ENCODE measurements at places on chromosomes 12 and 14.
A peak's percentile ranks its signal among the peaks of the same experiment; 100 is the strongest.

DNA sequence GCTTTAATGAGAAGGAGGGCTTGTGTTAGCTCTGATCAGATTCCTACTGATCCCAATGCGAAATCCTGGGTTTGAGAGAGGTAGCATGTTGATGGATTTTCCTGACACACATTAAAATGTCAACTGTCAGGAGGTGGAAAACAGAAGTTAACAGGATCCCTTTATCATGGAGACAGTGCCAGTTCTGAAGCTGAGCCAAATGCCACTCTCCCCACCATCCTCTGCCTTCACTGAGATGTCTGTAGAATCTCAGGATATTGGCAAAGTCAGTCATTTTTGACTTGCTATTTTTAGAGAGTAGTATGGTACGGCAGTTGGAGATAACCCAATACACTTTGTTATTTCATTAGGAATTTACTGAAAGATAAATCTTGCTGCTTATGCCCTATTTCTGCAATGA, 1816.2 kb upstream of the FLRT2 start:
- H3K4me3 ChIP-seq: no peak overlapping the region
- peaks cover 6% of the 10 kb centered on the region for H3K4me1 ChIP-seq
- H3K36me3 ChIP-seq: no peaks in the 10 kb centered on the region
- H3K27ac ChIP-seq: no peak overlapping the region
- no peaks in the 10 kb centered on the region for H3K27me3 ChIP-seq

DNA sequence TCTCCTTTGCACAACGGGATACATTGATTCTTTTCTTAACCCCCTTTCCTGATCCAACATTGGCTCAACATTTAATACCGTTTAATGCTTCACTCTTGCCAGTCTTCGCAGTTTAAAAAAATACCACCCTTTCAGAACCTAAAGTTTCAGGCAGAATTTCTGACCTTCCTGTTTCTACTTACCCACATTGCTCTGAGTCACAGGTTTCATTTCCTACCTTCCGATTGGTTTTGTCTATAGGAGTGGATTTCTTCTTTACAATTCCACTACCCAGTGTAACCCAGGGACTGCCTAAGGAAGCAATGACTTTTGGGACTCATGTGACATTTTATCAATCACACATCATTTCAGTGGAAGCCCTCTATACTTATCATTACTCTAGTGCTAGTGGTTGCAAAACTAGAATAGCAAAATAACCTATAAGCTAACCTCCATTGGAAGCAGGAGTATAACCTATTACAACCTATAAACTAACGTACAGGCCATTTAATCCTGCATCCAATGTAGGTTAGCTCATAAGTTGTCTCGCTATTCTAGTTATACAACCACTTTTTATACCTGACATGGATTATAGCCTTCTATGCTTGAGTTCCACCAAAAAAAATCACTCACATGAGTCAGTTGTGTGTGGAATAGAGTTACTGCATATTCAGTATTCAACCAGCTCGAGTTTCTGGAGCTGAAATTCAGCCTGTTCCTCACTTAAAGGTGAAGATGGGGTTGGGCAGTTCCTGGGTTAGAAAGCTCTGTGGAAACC, 64.9 kb upstream of the KITLG start:
- H3K27ac ChIP-seq: no peak overlapping the region
- H3K27me3 ChIP-seq: no peaks in the 10 kb centered on the region
- no peak overlapping the region for H3K4me3 ChIP-seq

DNA sequence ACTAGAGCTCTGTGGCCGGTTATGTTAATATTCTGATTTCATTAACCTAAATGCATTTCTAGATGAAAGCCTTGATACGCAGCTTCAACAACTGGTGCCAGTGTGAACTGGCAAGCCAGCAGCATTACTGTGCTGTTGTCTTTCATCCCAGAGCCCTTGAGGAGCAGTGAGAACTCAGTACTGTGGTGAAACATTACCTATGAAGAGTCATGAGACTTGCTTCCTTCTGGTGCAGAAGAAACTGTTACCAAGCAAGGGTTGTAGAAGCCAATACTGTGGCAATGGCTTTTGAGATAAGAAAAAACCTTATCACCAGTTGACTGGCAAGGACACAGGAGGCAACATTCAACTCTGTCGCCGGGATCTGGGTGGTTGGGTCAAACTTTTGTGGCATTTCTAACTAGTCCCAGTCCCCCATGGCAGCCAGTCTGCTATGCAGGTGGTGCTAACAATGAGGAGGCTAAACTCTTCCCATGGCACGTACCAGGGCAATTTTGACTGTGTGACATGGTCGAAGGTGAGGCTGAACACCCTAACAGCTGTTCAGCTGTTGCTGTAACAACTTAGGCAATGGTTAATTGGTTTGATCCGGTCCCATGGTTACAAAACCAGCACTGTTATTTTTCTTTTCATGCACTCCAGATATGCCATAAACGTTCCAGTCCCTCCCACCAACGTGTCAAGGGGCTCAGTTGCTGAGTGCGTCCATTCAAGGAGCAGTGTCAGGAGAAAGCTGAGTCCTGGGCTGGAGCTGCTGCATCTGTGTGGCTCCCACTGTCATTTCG, 12.6 kb upstream of the LGALS3 start:
- H3K27ac ChIP-seq: no peak overlapping the region
- H3K27me3 ChIP-seq: no peaks in the 10 kb centered on the region
- DNase-seq: no peak
- H3K36me3 ChIP-seq: no peaks in the 10 kb centered on the region
- H3K4me3 ChIP-seq: no peak overlapping the region
- peaks cover 2% of the 10 kb centered on the region for H3K4me1 ChIP-seq

- H3K27me3 ChIP-seq: no peaks in the 10 kb centered on the region
- H3K4me3 ChIP-seq: no peak overlapping the region
- no peaks in the 10 kb centered on the region for H3K36me3 ChIP-seq
- DNase-seq: no peak
Measured at GRCh38 chr12:29050503-29050902, 98.6 kb upstream of the FAR2 start.

DNA sequence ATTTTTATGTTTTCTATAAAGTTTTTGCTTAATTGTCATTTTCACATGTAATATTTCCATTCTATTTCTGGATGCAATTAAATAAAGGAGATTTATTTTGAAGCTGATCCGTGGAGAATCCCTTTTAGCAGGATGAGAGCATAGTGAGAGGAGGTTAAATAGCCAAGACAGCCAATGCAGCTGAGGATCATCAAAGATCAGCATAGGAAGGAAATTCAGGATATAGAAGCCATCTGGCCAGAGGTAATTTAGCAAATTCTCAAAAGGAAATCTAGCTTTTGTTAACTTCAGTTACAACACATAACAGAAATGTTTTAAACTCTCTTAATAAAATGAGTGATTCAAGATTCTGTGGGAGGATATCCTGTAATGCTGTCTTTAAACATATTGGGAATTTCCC, 122.8 kb upstream of the PDE3A start:
- no peaks in the 10 kb centered on the region for H3K27me3 ChIP-seq
- H3K27ac ChIP-seq: no peak overlapping the region
- DNase-seq: no peak

DNA sequence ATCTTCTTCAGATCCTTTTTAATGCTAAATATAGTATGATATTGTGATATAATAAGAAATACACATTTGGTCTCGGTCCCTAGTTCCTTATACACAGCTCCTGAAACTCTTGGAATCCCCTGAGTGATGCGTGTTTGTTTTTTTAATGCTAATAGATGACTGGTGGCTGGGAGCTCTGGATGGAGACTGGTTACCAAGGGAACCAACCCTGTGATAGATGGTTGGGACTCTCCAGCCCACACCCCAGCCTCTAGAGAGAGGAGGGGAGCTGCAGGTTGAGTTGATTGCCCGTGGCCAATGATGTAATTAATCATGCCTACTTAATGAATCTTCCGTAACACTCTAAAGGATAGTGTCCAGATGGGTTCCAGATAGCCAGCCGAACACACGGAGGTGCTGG, 140.6 kb downstream of the FBXL14 start:
- H3K4me3 ChIP-seq: no peak overlapping the region
- H3K27ac ChIP-seq: no peak overlapping the region
- peaks cover 5% of the 10 kb centered on the region for H3K4me1 ChIP-seq
- H3K27me3 ChIP-seq: no peaks in the 10 kb centered on the region
- no peaks in the 10 kb centered on the region for H3K36me3 ChIP-seq

DNA sequence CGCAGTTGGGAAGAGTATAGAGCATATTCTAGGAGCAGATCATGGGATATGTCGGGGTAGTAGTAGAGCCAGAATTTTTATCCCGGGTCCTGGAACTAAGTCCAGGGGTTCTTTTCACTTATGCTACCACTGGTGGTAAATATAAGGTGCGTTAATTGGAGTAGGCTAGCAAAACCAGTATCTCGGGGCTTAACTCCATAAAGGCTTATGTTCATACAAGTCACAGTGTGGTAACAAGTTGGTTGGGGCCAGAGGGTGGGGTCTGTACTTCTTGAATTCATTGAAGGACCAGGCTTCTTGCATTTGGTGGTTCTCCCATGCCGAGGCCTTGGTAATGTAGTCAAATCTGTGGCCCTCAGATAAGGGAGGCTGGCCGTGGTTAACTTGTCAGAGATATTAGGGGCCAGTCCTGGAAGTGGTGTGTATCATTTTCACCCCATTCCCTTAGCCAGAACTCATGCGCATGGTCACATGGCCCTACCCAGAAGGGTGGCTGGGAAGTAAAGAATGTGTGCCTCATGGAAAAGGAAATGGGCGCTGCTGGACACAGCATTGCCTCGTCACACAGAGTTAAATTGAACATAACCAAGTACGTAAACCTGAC, 1.5 kb upstream of the ZNF641 start:
- no peak for DNase-seq
- H3K27me3 ChIP-seq: 0 out of 2 replicates have a peak, but pooled peaks cover 2% of the 10 kb centered on the region

DNA sequence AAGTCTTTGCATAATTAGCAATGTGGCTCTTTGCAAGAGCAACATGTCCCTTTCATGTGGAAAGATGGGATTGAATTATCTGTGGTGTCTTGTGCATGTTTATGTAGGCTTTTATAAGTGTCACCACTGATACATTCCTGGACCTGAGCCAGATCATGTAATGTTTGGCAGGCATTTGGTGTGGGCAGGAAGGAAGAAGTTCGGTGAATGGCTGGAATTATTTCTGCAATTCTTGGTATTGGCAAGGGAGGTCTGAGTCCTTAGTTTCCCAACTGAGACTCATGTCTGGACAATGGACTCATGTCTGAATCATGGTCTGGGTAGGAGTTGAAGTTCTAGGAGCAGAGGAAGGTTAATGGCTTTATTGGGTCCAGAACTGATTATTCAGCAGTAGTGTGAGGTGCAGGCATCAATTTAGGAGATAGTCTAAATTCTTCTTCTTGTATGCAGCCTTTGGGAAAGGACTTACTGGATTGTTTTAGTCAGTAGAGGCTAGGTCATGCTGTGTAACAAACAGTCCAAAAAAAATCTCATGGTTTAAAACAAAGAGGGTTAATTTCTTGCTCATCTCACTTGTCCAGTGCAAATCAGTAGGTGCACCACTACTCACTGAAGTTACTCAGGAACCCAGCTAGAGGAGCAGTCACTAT, 186.5 kb upstream of the LHX5 start:
- H3K4me1 ChIP-seq: no peaks in the 10 kb centered on the region
- no peak overlapping the region for H3K27ac ChIP-seq
- no peaks in the 10 kb centered on the region for H3K36me3 ChIP-seq
- H3K4me3 ChIP-seq: no peak overlapping the region
- no peaks in the 10 kb centered on the region for H3K27me3 ChIP-seq
- no peak for DNase-seq

DNA sequence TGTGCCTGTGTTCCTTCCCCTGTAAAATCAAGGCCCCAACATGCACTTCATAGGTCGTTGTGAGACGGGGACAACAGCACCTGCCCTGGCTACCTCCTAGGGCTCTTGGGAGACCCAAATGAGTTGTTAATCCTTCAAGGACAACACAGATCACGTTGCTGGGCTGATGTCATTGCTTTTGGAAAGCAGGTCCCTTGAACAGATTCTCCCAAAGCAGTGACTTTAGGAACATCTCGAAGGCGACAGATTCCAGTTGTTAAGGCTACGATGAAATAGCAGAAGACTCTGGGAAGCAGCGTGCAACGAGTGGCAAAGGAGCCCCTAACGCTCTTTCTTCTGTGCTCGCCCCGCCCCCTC, 26.2 kb upstream of the MAP1LC3B2 start:
- H3K4me1 ChIP-seq: peaks cover 11% of the 10 kb centered on the region
- no peaks in the 10 kb centered on the region for H3K36me3 ChIP-seq
- H3K27me3 ChIP-seq: no peaks in the 10 kb centered on the region
- DNase-seq: no peak
- H3K4me3 ChIP-seq: peak overlapping the region; percentile 62
- no peak overlapping the region for H3K27ac ChIP-seq

DNA sequence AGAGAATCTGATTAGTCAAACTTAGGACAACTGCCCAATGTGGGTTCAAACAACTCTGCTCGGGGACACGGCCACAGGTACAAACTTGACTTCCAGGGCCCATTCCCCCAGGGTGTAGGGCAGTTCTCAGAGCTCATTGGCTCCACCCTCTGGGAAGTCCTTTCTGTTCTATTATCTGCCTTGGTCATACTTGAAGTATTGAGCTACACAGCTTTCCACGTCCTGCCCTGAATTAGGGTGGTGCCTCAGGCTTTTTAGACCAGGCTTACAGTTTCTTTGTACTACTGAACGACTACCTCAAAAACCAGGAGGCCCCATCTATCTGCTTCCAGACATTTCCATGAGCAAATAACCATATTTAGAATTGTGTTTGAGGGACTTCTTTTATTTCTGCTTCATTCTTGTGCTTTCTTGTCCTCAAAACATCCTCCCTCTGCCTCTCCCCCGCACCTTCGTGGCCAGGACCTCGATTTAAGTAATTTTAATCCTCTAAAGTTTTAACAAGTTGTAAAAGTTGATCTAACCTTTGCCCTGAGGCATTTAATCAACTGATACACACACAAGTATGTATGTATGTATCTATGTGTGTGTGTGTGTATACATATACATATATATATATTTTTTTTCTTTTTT, 281.7 kb upstream of the AMIGO2 start:
- no peak overlapping the region for H3K27ac ChIP-seq
- no peaks in the 10 kb centered on the region for H3K27me3 ChIP-seq
- DNase-seq: no peak
- H3K4me3 ChIP-seq: no peak overlapping the region
- no peaks in the 10 kb centered on the region for H3K4me1 ChIP-seq
- H3K36me3 ChIP-seq: no peaks in the 10 kb centered on the region

GRCh38 chr12:105983622-105984320, 155.0 kb downstream of the NUAK1 start:
- no peak overlapping the region for H3K4me3 ChIP-seq
- peak overlapping the region; percentile 49 for H3K27ac ChIP-seq
- H3K36me3 ChIP-seq: no peaks in the 10 kb centered on the region

- DNase-seq: peak; percentile 69
- H3K4me3 ChIP-seq: no peak overlapping the region
Measured at GRCh38 chr12:22230280-22230794, 104.2 kb downstream of the ST8SIA1 start.

DNA sequence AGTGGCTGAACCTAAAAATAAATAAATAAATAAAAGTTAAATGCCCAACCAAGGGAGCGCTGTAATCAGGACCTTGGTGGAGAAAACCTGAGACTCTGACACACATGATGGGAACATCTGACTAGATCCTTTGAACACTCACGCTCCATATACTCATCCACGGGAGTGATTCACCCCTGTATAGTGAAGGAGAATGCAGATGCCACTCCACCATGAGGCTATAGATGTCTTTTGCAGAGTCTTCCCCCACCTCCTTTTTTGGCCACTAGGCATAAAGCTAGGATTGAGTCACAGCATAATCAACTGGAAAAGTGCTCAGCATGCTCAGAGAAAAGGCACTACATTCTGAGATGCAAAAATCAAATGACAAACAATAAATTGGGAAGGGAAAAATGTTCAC, 19.0 kb downstream of the ADAM20 start:
- no peaks in the 10 kb centered on the region for H3K27me3 ChIP-seq
- H3K4me3 ChIP-seq: no peak overlapping the region
- no peaks in the 10 kb centered on the region for H3K36me3 ChIP-seq
- H3K4me1 ChIP-seq: no peaks in the 10 kb centered on the region
- H3K27ac ChIP-seq: no peak overlapping the region
